Thymus (tissue), 14 donors: ENCODE measurements at places on chromosomes 12 and 14. TPM values are rescaled to one million over a fixed set of nuclear protein-coding genes. Genes with fewer than 3 reads are reported as not detected.

- no peak for DNase-seq
Observed at GRCh38 chr12:80912901-80913770, 24.6 kb downstream of the LIN7A start.

DNA sequence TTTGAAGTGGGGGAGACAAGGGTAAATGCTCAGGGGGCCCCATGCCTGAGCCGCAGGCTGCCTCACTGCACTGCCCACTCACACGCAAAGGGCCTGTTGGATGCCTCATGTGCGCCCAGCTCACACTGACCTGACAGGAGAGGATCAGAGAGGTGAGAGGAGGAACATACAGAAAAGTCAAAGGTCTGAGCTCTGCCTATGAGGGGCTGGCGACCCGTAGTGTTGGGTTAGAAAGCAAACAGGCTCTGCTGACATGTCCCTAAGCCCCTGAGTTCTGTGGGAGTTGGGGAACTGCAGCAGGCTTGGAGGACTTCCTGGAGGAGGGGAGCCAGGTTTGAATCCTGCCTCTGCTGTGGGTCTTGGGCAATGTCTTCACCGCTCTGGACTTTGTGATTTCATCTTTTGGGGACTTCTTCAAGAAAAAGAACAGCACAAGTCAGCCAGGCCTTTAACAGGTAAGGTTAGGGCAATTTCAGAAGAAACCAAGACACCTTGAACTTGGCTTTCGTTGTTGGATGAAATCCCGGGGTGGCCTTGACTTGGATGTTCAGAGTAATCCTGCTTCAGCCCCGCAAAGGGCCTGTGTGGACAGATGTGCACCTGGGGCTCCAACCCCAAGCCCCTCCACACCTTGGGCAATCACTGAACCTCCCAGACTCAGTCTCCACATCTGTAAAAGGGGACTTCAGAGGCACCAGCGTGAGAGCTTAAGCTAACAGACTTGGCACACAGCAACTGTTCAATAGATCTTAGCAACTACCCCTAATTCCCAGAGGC lies 116.8 kb downstream of the SCARB1 start:
- DNase-seq, result no peak

DNA sequence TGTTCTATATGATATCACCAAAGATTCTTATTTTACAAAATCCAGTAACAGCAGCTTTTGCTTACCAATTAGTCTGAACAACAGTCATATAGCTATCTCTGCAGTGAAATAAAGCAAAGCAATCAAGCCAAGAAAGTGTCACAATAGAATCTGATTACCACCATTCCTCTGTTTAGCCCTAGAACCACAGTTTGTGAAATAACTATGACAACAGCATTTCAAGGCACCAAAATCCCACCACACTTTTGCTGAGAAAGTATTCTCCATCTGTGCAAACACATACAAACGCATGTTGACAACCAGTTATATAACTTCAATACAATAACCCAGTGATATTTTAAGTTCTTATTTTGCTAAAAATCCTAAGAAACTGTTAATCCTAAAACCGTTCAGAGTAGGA lies 7.4 kb downstream of the PPP1R13B start:
- no peak for DNase-seq

DNA sequence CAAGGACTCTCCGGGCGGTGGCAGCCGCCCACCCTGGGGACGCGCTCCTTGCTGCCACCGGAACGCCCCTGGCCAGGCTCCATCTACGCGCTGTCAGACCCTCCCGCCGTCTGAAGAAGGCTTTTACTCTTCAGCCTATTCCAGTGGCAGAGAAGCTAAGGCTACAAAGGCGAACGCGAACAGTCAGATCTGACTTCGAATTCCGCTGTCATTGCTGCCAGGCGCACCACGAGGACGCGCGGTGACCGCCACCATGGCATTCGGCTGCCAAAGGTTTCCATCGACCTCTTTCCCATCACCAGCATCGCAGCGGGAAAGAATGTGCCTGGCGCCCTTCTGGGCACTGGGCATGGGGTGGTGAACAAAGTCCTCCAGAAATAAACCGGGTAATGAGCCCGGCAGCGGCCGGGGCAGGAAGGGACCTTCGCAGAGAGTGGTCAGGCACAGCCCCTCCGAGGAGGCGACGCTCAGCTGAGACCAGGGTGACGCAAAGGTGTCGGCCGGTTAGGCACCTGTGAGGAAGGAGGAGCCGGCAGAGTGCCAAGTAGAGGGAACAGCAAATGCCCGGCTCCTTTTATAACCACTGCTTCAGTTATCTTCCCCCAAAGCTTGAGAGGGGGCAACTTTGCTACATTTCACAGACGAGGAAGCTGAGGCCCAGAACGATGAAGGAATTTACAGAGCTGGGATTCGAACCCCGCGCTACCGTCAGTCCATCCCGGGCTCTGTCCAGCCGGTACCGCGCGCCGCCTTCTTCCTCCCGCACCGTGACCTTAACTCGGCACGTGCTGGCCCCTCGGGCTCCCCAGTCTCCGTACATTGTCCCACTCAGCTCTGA lies 1.9 kb upstream of the RFX4 start:
- no peak for DNase-seq

GRCh38 chr12:7229741-7230140 lies 40.3 kb downstream of the PEX5 start:
- DNase-seq, result no peak

- DNase-seq, result no peak
Observed at GRCh38 chr12:28742791-28743190, 406.3 kb upstream of the FAR2 start.

DNA sequence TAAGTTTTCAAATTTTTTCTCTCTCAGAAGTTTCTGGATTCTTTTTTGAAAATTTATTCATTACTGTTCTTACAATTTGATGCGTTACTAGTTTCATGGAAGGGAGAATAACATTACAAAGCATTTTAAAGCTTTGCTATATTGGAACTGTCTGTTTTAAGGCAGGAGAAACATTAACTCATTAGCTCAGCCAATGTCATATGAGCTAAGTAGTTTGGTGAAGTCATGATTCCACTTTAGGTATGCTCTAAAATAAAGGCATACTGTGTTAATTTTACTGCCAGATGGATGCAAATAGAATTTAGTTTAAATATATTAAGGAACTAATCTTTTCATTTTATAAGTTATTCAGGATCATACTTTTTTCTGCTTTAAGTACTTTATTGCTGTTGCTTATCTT lies 46.0 kb downstream of the ARID2 start:
- no peak for DNase-seq

DNA sequence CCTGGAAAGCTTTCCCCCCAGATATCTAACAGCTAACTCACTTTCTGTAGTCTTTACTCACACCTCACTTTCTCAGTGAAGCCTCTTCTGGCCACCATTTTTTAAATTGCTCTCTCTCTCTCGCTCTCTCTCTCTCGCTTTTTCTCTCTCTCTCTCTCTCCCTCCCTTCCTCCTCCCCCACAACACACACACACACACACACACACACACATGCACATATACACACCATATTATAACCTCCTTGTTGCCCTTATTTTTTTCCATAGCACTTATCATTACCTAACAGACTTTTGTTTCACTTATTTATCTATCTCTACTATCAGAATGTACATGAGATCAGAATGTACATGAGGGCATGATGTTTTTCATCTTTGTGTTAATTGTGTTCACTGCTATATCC lies 156.8 kb downstream of the DUSP6 start:
- no peak for DNase-seq

- DNase-seq, result no peak
Observed at GRCh38 chr12:6118891-6119568, 5.4 kb downstream of the VWF start.

- no peak for DNase-seq
Observed at GRCh38 chr12:13443028-13443427, 246.5 kb downstream of the EMP1 start.

- DNase-seq, result no peak
Observed at GRCh38 chr12:936377-937345, 12.8 kb downstream of the RAD52 start.

- no peak for DNase-seq
Observed at GRCh38 chr12:121953695-121954094, 35.3 kb downstream of the CFAP251 start.

DNA sequence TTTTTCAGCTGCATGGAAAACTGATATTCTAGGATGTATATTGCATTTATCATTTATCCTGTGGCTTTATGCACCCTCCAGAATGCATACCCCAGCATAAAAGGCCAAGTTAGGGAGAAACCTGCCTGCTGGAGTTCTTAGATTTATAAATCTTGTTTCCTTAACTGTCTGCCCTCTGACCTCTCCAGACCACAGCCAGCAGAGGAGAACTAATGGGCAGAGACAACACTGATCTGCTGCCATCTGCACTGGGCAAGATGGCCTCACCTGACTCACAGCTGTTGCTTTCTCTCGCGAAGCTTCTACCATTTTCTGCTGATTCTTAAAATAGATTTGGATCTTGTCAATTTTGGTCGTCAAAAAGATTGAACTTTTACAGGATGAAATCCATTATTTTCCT lies 65.8 kb downstream of the PPP2R5C start:
- no peak for DNase-seq

DNA sequence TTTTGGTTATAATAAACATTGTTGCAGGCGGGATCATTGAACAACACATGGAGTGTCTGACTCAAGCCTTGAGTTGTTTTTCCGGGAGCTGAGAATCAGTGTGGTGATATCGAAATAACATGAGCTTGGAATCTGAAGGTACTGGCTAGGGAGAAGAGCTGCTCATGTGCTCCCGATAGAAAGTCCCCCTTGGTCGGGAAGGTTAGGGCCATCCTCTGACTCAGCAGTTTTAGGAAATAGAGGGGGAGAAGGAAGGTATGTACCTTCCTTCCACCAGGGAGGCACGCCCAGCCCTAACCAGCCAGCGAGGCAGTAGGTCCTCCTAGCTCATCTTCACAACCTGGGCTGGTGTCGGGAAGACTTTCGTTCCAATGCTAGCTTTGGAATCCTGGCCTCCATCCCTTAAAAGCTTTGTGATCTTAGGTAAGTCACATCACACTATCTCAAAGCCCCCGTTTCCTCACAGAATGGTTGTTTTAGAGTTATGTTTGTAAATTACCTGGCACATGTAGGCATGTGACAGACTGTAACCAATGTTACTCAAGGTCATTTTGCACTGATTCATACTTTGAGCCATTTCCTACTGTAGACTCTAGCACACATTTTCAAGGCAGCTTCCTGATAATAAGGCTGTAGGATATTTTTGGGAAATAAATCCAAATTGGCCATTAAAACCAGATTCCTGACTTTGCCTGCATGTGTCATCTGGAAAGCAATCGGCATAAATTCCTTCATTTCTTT lies 1.9 kb upstream of the RAB35 start:
- DNase-seq, result no peak

DNA sequence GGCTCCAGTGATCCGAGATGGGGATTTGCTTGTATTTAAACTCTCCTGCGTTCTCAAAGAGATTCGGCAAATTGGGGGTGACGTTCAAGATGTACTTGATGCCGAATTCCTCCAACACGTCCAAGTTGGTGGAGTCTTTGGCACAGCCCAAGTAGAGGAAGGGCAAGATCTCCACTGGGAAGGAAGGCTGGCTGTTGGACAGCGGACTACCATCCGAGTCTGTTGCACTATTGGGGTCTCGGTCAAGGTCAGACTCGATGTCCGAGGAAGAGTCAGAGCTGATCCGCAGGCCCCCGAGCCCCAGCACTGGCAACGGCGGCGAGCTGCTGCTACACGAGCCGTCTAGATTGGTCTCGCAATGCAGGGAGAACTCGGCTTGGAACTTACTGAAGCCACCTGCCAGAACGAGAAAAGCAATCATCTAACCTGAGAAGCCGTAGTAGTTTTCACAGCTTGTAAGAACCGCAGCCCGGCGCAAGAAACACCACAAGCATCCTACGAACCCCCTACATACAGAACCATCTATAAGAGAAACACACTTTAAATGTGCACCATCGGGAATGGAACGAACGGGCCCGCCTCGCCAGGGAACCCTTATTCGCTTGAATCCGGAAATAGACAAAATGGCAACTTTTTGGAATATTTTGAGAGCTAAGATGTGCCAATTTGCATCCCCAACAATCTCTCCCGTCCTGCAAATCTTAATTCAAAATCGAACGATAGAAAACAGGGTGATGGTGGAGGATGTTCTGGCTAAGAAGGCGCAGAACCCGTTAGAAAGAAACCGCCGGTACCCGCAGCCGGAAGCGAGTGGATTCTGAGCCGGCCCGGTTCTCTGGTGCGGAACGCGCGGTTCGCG lies 1.4 kb downstream of the DUSP6 start:
- peak; percentile 54 for DNase-seq

DNA sequence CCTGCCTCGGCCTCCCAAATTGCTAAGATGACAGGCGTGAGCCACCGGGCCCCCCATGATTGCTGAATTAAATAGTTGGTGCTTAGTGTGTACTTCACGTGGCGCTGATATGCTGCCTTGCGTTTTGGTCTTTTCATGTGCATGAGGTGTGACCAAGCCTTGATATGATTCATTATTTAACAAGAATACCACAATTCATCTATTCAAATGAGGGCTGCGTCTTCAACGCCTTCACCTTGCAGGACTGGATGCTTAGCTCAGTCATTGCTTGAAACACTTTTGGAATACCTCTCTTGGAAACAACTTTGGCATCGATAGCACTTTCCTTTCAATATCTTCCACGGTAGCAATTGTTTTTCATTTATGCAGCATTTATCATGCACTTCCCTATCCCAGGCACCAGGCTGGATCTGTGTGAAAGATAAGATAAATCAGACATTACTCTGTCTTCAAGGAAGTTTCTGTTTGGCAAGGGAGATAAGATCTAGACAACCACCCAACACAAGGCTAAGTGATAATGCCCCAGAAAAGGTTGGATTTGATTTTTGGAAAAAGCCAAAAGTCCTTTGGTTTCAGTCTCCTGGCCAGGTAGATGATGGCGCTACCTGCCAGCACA lies 1.3 kb upstream of the TEAD4 start:
- DNase-seq, result no peak

DNA sequence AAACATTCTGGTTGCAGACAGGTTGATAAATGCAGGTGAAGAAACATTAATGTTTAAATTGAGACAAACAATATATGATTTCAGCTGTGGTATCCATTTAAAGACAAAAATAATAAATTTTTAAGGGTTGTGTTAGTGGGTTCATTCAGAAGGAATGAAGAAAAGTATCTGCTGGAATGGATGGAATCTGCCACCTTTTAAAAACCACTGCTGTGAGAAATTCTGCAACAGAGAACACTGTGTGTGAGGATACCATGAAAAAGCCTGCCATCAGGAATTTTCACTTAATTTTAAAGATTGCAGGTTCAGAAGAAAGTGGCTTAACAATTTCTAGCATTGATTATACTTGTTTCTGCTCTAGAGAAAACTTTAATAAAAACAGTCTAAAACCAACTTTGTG lies 184.6 kb upstream of the SOX5 start:
- DNase-seq, result no peak

GRCh38 chr14:37591311-37591940 lies 3.6 kb downstream of the FOXA1 start:
- DNase-seq, result no peak

The TTC5 gene
- total RNA-seq, result 15.7 TPM

The GALNT16 gene
- total RNA-seq, result 0.76 TPM

The TAS2R7 gene
- not detected for total RNA-seq

The SLC6A15 gene
- 0.09 TPM for total RNA-seq

The KRT4 gene
- total RNA-seq, result 0.66 TPM

The LHX5 gene
- under 0.01 TPM for total RNA-seq

The CACNA1C gene
- 0.71 TPM for total RNA-seq

The ATG2B gene
- 15.2 TPM for total RNA-seq

The PRR4 gene
- 1.5 TPM for total RNA-seq

The CPNE6 gene
- total RNA-seq, result 0.05 TPM
